IPS DF 19.7 (cell line): ENCODE measurements at places on chromosomes 6 and 20.

DNA sequence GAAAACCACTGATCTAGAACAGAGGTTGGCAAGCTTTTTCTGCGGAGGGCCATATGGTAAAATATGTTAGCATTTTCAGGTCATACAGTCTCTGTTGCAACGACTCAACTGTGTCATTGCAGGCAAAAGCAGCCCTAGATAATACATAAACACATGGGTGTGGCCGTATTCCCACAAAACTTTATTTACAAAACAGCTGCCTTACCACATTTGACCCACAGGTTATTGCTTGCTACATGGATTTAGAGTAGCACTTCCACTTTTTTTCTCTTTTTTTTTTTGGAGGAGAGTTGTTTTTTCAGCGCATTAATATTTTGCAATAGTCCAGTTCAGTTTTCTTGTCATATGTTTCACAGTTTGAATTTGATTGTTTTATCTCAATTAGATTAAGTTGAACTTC lies 2.5 kb upstream of the IGF2R start:
- no peak for DNase-seq

GRCh38 chr20:23059846-23060245 lies 10.4 kb upstream of the THBD start:
- DNase-seq: no peak

- DNase-seq: no peak
These were observed 104.2 kb downstream of the HIVEP1 start for GRCh38 chr6:12116264-12116800.

- DNase-seq: no peak
These were observed 348.1 kb downstream of the GRIK2 start for GRCh38 chr6:101741474-101742171.

GRCh38 chr20:50188879-50189680 lies 1.6 kb upstream of the CEBPB start:
- DNase-seq: no peak

DNA sequence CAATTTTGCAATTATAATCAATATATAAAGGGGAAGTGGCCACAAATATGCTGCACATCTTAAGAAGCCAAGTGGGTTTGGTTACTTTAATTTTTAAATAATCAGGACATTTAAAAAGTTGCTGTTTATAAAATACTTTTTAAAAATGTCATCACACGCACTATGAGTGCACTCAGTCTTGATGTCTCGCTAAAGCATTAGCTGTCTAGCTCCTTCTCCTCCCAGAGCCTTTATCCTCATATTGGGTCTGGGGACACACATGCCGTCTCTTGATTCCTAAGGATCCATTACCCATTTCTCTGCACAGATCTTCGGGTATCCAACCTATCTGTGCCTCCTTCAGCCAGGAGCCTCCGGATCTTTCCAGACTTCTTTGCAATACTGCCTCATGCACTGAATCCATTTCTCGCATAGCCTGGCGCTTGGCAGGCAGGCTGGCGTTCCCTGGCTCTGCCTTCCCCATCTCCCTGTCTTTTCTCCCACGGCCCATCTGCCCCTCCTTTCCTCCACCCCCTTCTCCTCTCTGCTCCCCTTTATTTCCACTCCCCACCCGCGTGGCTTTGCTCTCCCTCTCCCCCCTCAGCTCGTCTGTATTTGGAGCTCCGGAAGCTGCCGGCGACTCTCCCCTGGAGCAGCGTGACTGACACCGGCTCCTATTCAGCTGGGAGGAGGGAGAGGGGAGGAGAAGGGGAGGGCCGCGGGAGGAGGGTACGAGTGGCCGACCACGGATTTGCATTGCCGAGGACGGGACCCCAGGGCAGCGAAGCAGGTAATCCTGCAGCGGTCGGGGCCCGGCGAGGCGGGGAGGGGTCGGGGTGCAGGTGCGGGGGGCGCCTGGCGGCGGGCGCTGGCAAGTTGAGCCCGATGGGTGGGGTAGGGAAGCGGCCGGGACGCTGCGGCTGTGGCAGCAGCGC lies at the start of gene CAP2:
TSS of gene CAP2 (plus strand) at position 618 of the 914 bp plus-strand sequence. CDS start 27,961 bp downstream, outside the sequence.
- DNase-seq: peak; percentile 57

DNA sequence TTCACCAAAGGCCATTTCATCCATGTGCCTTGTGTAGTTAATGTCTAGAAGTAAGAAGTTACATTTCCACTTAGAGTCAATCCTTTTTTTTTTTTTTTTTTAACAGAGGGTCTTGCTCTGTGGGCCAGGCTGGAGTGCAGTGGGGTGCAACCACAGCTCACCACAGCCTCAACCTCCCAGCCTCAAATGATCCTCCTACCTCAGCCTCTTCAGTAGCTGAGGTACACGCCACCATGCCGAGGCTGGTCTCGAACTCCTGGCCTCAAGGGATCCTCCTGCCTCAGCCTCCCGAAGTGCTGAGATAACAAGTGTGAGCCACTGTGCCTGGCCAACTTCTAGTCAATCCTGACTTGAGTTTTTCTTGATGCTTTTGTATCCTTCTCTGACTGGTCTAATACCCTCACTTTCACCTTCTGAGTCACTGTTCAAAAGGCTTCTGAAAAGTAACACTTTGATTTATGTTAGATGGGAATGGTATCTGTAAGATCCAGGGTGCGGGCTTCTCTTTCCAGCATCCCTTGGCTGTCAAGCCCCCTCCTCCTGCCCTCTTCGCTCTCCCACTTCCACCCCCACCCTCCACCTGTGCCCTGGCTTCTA lies 22.1 kb downstream of the TRAM2 start:
- DNase-seq: no peak

DNA sequence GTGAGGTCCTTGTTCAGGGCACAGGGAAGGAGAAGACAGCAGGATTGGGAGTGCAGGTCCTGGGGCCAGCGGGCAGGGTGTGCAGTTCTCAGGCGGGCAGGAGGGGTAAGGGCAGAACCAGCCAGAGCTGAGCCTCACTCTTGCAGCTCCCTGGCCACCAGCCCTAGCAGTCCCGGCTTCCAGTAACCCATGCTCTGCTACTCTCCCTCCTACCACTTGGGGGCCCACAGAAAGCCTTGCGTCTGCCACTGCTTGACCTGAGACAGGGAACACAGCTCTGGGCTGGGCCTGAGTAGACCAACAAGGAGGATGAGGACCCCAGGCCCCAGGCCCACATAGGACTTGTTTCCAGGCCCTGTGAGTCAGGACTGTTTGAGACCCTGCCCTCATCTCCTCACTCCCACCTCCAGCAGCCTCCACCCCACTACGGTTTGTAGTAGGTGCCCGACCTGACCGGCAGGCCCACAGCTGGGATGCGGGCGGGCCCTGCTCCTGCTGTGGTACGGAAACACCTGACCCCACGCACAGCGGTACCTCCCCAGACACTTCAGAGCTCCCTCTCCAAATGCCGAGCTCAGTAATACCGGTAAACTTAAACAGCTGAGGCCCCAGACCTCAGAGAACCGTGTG lies 39.2 kb downstream of the KCNK5 start:
- no peak for DNase-seq

- no peak for DNase-seq
These were observed 1.5 kb upstream of the GFOD1 start for GRCh38 chr6:13488896-13489237.

DNA sequence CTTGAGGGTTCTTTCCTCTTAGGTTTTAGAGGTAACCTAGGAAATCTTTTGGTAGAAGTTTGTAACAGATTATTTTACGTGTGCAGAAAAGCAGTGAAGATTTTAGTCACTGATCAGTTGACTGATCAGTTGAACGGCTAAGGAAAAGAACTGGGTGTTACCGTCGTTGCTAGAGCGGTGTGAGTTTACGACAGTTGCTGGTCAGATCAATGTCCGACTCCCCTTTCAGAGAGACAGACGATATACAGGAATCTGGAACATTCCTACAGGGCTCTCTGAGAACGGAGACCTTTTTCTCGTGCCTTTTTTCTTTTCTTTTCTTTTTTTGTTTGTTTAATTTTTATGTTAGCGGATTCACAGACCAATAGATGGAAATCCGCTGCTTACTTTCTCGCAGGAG lies 132.1 kb upstream of the ZNF184 start:
- no peak for DNase-seq

DNA sequence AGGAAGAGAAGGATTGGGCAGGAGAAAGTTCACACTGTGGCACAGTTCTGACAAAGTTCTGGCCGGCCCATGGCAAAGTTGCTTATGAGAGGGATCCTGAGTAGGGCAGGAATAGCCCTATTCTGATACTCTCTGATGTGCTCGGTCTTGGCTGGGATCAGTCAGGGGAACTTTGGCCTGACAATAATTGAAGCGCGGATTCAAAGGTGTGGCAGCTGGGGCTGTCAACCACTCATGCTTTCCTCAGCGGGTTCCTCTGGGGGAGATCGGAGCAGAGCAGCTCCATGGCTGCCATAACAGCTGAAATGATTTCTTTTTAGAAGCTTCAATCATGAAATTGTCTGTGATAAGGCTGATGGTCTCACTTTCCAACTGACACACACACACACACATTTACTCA lies 714.1 kb downstream of the DHX35 start:
- DNase-seq: no peak

GRCh38 chr6:159988983-159989454 lies 20.1 kb downstream of the IGF2R start:
- DNase-seq: no peak

DNA sequence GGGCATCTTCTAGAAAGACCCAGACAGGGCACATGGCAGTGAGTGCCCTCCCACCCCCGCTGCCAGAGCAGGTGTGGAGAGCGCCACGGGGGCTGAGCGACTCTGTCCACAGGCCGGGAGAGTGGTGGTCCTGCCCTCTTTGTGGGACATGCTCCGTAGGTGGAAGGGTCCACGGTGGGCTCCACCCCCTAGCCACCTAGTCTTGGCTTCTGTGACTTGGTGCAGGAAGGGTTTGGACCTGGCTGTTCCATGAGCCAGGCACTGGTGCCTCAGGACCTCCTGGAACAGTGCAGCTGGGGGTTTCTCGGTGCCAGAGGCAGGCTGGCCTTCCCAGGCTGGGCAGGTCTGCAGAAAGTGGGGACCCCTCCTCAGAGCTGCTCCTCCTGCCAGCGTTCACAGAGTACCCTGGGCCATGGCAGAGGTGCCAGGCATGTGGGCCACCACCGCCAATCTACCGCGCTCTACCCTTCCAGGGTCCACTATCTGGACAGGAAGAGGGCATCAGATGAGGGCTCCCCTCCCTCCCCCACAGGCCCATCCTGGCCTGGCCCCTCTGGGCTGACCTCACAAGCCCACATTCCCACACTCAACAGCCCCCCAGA lies 23.0 kb downstream of the SLCO4A1 start:
- DNase-seq: no peak

- no peak for DNase-seq
These were observed 404.4 kb downstream of the BMP2 start for GRCh38 chr20:7171911-7172310.

DNA sequence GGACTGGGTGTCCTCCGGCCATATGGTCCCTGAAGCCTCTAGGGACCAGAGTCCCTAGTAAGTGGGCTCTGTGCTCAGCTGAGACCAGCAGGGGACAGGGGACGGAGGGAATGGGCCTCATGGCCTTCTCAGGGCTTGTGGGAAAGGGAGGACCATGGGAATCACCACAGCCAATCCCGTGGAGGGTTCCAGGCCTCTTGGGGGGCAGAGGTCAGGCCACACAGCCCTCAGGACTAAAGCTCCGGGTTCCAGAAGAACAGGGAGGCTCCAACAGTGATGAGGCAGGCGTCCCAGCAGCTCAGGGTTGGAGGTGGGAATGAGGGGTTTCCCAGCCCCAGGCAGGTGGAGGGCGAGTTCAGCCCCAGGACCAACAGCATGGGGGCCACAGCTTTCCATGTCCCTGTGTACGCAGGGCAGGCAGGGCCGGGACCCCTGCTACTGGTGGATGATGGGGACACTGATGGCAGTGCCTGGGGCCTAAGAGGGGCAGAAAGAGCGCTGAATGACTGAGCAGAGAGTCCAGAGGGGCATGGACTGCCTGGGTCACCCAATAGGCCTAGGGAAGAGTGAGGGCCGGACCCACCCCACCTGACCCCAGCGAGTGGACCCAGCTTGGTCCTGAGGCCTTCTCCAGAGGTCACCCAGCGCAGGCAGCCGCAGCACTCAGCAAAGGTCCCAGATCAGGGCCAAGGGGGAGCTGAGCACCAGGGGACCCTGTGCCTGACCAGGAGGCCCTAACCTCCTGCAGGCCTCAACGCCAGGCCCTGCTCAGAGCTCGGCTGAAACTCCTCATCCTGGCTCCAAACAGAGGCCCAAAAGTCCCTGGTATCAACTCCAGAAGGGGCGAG lies 8.8 kb downstream of the MYL9 start:
- no peak for DNase-seq

GRCh38 chr6:131054392-131055250 lies 8.4 kb downstream of the EPB41L2 start:
- no peak for DNase-seq

DNA sequence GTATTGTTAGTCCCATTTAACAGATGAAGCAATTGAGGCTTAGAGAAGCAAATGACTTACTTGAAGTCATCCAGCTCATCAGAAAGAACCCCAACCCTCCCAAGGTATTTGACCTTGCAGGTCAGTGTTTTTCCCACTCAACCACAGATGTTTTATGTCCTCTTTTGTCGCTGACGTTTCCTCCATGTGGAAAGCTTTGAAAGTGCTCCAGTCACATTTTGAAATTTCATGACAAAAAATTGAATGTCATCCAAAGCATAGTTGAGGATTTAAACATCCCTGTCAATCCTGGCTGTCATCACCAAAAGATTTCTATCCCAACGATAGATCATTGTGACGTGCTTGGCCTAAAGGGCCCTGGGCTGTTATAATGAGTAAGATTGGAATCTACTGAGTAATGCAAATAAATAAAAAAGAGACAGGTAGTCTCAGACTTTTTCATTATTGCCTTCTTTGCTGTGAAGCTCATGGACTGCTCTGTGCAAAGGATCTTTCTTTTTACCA lies 102.7 kb downstream of the TSHZ2 start:
- no peak for DNase-seq

DNA sequence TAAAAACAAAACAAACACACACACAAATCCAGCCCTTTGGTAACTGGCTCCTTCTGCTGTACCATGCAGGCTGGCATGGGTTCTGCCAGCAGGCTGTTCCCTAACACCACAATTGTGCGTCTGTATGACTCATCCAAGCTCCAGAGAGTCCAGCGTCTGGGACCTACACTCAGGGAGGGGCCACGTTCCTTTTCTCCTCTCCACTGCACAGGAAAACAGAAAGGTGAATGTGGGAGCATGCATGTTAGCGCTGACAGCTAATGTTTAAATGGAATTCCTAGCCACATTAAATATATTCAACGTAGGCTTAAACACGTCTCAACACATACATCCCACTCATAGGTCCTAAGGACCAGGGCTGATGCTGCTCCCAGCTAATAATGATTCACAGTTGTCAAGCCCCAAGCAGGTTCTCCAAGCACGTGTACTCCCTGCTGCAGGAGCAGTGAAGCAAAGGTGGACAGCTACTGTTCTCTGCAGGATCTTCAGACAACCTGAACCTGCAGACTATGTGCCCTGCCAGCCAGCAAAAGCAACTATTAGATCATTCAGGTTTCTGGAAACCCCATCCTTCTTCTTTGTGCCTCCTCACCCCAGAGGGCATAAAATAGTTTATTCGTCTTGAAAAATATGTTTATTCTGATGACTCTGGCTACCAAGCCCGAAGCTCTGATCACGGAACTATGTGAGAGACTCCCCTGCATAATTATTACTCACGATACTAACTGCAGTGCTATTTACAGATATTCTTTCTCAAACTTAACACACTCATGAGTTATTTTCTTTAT lies 20.9 kb downstream of the MAP1LC3A start:
- DNase-seq: no peak

GRCh38 chr6:22320750-22321149 lies 23.9 kb upstream of the PRL start:
- no peak for DNase-seq
